Mammary epithelial cell (primary cell): ENCODE measurements at places on chromosomes 6 and 20. TPM values are rescaled to one million over a fixed set of nuclear protein-coding genes. Genes with fewer than 3 reads are reported as not detected.

Gene TP53TG5
- not detected for polyA plus RNA-seq

DNA sequence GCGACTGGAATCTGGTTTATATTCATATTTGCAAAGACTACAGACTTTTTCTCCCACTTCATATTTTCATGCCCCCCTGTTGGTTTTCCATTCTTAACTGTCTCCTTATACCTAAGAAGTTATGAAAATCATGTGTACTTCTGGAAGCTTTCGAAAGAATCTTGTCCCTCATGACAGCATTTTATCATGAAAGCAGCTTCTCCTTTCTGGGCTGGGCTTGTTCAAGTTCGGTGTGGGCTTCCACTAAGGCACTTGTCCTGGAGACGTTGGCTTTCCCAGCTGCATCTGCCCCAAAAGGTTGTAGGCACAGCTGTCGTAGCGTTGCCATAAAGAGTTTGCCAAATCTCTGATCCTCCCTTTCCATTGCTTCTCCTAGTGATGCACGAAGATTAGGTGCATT is 56.5 kb downstream of the RPRD1B start:
- no peak for DNase-seq

Gene TOX2
- polyA plus RNA-seq = 0.96 TPM

- no peak for DNase-seq
Observed at GRCh38 chr6:144997996-144998395, 712.9 kb downstream of the UTRN start.

Gene PI3
- polyA plus RNA-seq = 188 TPM

Gene FRS3
- polyA plus RNA-seq = 2.2 TPM

Gene EYS
- polyA plus RNA-seq = 0.14 TPM

Gene CRISP2
- not detected for polyA plus RNA-seq

DNA sequence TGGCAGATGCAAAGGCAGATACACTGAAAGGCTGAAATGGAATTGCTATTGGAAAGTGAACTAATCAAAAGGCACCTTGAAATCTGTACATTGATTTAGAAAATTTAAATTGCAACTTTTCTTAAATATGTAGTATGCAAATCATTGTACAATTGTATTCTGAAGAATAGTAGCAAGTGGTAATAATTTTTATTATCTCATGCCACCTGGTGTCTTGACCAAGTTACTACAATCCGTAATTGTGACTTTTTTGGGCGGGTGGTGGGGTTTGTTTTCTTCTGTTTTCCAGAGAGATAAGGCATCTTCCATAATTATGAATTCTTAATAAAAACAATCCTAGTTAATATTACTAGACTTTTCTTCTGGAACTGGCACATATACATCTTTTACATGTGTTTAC is 12.5 kb upstream of the BCKDHB start:
- no peak for DNase-seq

DNA sequence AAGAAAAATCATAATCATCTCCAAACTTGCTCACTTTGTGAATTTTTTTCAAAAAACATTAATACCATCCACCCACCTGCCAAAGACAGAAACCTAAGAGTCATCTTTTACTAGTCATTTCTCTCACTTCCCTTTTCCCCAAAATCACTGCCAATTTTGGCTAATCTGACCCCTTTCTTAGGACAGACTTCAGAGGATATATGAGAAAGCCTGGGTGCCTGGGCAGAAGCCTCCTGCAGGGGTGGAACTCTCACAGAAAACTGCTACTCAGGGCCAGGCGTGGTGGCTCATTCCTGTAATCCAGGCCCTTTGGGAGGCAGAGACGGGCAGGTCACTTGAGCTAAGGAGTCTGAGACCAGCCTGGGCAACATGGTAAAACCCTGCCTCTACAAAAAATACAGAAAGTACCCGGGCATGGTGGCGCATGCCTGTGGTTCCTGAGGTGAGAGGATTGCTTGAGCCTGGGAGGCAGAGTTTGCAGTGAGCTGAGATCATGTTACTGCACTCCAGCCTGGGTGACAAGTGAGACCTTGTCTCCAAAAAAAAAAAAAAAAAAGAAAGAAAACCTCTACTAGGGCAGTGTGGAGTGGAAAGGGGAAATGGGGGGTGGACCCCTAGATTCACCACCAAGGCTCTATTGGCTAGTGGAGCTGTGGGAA is 3.8 kb downstream of the DEK start:
- peak; percentile 83 for DNase-seq

Gene NAPB
- 2.3 TPM for polyA plus RNA-seq

GRCh38 chr6:150967910-150968309 is 102.4 kb downstream of the MTHFD1L start:
- no peak for DNase-seq

GRCh38 chr6:31821301-31822035 is 6.1 kb upstream of the HSPA1B start:
- peak; percentile 38 for DNase-seq

- DNase-seq = no peak
Observed at GRCh38 chr6:169813969-169814368, 62.5 kb downstream of the ERMARD start.

GRCh38 chr20:21796059-21796458 is 90.6 kb downstream of the PAX1 start:
- no peak for DNase-seq

DNA sequence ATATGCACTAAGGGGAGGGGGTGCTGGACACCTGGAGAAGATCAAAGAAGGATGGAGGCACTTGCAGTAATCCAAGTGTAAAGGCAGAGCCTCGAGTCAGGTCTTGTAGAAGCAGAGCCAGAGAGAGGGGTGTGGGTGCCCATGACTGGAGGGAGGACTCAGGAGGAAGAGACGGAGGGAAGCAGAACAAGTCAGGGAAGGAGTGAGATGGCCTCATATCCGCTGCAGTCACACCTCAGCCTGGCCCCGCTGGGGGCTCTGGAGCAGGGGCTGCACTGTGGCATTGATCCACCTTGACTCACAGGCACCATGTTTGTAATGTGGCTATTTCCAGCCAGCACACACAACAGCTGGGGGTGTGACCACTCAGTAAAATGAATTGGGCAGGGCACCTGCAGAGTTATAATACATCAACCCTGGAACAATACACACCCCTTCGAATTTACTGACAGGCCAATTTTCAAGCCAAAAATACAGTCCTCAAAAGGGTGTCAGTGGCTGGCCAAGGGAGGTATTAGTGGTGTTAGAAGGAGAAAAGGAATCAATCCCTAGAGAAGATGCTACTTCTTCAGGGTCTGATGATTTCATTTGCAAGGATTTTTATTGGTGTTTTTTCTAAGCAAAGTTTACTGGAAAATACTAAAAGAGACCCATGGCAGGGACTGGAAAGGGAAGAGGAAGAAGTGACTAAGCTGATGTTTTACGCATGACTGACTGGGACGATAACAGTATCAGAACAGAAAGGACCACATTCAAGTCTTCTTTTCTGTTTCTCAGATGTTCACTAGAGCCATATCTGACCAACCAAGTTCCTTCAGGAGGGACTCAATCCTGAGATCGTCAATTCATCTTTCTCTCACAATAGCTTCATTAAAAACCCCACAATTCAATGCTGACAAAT is 18.9 kb upstream of the NXT1 start:
- DNase-seq = no peak

DNA sequence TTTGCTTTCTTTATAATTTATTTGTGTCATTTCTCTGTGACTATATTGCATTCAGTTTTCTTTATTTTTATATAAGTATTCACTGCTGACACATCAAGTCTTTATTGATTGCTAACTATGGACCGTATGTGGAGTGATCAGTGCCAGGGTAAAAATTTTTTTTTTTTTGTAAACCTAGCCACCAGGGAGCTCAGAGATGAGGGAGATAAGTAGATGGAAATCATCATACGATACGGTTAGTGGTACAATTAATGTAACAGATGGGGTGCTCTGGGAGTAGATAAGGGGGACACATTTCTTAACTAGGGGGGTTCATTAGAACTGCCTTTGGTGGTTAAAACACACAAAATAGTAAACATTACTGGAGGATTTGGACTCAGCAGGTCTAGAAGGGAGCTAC is 68.3 kb downstream of the AFDN start:
- DNase-seq = no peak

Gene BPIFB1
- not detected for polyA plus RNA-seq

- DNase-seq = no peak
Observed at GRCh38 chr20:8320306-8320705, 188.2 kb downstream of the PLCB1 start.

Gene KIF25
- not detected for polyA plus RNA-seq

GRCh38 chr6:127923135-127923534 is 22.3 kb upstream of the THEMIS start:
- DNase-seq = no peak

Gene CDH4
- polyA plus RNA-seq = 11.5 TPM

- no peak for DNase-seq
Observed at GRCh38 chr6:152026291-152026690, 218.8 kb downstream of the ESR1 start.

Gene IMPG1
- polyA plus RNA-seq = not detected

Gene SNPH
- 0.71 TPM for polyA plus RNA-seq

DNA sequence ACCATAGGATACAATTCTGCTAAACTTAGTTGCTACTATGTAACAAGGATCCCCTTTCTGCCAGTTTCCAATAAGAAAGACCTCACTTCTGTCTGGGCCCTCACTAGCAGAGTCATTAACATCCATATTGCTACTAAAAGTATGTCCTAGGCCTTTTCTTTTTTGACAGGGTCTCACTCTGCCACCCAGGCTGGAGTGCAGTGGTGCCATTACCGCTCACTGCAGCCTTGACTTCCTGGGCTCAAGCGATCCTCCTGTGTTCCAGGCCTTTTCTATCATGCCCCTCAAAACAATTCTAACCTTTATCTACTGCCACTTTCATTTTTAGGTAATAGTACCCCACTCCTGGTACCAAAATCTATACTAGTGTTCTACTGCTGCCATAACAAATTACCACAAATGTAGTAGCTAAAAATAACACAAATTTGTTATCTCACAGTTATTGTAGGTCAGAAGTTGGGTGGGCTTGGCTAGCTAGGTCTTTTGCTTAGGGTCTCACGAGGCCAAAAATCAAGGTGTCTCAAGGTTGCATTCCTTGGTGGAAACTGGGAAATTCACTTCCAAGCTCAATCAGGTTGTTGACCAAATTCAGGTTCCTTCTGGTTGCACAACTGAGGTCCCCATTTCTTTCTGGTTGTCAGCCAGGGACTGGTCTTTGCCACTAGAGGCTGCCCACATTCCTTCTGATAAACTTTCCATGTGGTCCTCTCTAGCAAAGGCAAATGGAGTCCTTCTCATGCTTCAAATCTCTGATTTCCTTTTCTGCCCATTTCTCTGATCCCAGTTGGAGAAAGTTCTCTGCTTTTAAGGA is 3.0 kb downstream of the CSNK2A1 start:
- no peak for DNase-seq

DNA sequence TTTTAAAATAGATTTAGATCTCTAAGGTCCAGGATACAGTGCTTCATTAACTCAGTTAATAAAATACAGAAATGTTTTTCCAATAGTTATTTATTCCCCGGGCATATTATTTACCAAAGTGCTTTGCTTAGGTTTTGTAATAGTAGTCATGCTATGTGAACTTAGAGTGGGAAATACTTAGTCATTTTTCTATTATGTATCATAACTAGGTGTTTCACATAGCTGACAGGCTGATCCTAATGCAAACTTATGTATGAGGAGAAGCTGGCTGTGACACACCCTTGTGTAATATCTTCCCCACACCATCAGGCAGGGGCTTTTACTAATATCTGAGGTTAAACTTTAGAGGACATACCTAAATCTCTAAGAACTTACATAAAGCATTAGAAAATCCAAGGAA is 277.7 kb upstream of the RIMS1 start:
- peak; percentile 68 for DNase-seq

- DNase-seq = peak; percentile 14
Observed at GRCh38 chr6:35945650-35946025, 24.7 kb upstream of the SRPK1 start.
